GM23338 (cell line): ENCODE measurements at places on chromosomes 3 and 15. TPM values are rescaled to one million over a fixed set of nuclear protein-coding genes. Genes with fewer than 3 reads are reported as not detected.

The DAPK2 gene
- 3.1 and 3.9 TPM in 2 replicates for total RNA-seq

The CNTN6 gene
- total RNA-seq: not detected in 2 replicates

The OR5K2 gene
- total RNA-seq: not detected in 2 replicates

The MUSTN1 gene
- 1.4 TPM in 1 of 2 replicates, not detected in the other for total RNA-seq

The TRH gene
- 0.28 TPM in 1 of 2 replicates, not detected in the other for total RNA-seq

The GOLGA6D gene
- 1.0 and 2.1 TPM in 2 replicates for total RNA-seq

The RASA2 gene
- total RNA-seq: 15.9 and 28.6 TPM in 2 replicates
